ENCODE measurements at places on chromosomes 3 and 15.

DNA sequence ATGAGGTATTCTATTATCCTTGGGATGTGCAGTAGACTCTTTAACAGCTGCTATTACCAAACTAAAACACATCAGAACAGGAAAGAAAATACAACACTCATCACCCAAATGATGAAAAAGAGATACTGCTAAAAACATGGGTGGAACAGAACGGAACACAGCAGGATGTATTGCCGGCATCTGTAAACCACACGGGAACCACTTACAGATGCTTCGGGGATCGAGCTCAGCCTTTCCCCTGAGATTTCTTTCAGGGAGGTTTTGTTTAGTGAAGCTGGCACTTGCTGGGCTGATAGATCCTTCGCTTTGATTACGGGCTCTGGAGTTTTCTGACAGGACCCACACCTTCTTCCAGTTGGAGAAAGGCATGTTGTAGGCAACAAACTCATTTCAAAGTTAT lies 182.3 kb upstream of the FAM3D start:
- DNase-seq, result no peak

DNA sequence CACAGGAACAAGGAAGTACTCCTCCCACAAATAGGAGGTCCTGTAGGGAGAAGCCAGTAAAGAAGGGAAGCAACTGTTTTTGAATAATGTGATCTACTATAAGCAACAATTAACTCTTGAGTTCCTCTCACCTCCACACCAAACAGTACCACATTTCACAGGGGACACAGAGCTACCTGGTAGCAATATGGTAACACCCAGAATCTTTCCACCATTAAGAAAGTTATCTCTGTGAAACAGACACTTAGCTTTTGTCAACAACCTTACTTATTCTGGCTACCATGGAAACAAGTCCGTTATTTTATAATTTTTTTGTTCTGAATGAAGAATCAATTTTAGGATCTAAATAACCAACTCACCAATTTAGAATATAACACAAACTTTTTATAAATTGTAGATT lies 49.5 kb downstream of the TBL1XR1 start:
- no peak for DNase-seq

- DNase-seq, result no peak
Observed at GRCh38 chr3:190116551-190117067, 4.1 kb downstream of the P3H2 start.

DNA sequence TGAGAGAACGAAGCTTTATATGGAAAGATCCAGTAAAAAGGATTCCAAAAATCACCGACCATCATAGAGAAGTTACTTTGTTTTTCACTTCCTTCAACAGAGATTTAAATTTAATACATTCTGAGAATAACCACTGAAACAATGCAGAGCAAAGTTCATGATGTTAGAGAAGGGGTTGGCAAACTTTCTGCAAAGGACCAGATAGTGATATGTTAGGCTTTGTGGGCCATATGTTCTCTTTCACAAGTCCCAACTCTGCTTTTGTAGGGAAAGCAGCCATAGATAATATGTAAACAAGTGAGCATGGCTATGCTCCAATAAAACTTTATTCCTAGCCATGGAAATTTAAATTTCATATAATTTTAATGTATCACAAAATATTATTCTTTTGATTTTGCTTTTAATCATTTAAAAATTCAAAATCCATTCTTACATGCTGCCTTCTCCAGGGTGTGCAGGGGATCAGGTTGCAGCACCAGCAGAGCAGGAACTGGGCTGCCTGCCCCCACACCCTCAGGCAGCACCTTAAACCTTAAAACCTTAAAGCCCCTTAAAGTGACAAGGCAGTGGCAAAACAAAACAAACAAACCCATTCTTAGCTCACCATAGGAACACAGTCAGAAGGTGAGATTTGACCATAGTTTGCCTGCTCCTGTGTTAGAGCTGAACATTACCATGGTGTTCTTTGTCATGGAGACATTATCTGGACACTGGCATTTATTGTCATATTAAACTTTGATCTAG lies 16.9 kb upstream of the IGSF10 start:
- DNase-seq, result no peak

- DNase-seq, result no peak
Observed at GRCh38 chr3:130811557-130811956, 64.9 kb upstream of the PIK3R4 start.

- peak; percentile 93 for DNase-seq
Observed at GRCh38 chr15:59492389-59493377, 54.7 kb downstream of the FAM81A start.

DNA sequence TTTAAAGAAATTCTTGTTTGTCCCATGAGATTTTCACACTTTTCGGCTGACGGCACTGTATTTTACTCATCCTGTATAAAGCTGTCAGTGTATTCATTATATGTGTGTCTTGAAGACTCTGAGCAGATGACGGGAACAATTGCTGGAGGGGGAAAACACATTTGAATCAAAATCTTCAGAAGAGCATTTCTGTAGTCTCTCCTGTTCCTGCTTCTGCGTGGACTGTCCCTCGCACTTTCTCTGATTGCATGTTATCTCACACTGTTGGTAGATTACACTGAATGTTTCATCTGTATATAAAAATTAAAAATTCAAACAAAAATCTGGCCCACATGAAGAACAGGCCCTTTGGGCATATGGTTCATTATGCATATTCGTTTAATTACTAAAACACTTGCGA lies 184.9 kb downstream of the MCTP2 start:
- no peak for DNase-seq

DNA sequence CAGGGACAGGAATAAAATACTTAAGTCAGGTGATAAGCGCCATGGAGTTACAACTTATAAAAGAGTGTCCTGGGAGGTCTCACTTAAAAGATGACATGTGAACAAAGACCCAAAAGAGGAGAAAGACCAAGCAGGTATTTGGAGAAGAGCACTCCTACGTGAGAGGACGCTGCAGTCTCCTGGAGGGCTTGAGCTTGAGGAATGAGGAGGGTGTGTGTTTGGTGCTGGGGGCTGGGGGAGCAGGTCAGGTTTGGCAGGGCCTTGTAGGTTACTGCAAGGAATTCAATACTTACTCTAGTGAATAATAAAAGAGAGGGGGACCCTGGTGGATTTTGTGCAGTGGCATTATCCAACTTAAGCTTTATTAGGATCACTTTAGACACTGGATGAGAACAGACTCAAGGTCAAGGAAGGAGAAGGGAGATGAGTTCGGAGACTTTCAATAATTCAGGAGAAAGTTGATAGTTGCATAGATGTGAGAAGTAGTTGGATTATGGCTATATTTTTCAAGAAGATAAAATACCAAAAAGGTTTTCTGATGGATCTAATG lies 32.4 kb downstream of the TNIK start:
- no peak for DNase-seq

GRCh38 chr3:100269410-100270214 lies 8.8 kb downstream of the TBC1D23 start:
- DNase-seq, result no peak

DNA sequence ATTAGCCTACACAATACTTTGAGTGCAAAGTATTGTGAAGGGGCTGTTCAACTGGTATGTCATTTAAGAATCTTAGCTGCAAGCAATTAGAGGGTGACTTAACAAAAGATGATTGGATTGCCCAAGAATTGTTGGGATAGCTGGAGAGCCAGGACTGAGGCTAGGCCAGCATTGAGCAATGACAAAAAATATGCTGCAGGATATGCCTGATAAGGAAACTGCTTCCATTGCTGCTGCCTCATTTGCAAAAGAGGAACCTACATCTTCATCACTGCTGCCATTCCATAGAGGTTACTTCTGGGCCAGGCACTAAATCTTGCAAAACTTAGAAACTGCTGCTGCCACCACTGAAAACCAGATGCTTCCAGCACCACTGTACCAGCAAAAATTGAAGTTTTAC lies 108.0 kb upstream of the TBC1D5 start:
- no peak for DNase-seq

GRCh38 chr3:81726132-81726531 lies 35.3 kb downstream of the GBE1 start:
- DNase-seq, result no peak

DNA sequence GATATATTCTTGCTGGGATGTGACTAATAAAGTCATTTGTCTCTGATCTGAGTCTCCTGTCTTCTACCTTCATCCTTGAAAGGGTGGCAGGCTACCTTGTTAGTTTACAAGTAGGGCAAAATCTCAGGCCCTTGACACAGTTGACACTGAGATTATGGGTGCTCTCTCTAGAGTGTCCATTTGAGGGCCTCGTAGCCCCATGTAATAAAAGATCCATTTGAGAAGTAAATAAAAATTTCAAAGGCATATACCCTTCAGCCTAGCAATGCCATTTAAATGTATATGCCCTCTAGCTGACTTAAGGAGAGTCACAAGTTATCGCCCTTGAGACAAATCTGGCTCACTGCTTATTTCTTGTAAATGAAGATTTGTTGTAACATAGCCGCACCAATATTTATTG lies 98.6 kb downstream of the TCF12 start:
- DNase-seq, result no peak
